Activated T-cell treated with anti-CD3 and anti-CD28 coated beads, Interleukin-2, amount 50 U/mL, for 48 hours (primary cell): ENCODE measurements at places on chromosomes 16 and 17.
A peak's percentile ranks its signal among the peaks of the same experiment; 100 is the strongest.

DNA sequence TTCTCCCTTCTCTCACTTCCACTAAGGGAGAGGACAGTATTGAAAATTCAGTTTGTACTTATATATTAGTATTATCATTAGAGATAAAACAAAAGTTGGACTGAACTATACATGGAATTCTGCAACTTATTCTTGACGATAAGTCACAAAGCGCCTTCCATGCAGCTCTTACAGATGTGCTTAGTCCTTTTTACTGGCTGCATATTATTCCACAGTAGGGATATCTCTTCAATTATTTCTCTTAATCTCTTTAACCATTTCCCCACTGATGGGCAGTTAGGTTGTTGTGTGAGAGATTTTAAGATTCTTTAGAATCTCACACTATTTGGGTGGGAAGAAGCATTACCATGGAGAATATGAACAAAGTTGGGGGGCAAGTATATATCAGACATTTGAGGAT is 32.0 kb downstream of the PMFBP1 start:
- no peak for DNase-seq

GRCh38 chr16:2295056-2295798 is 27.3 kb upstream of the RNPS1 start:
- DNase-seq: no peak

GRCh38 chr17:70086516-70086915 is 11.5 kb downstream of the KCNJ16 start:
- no peak for DNase-seq

DNA sequence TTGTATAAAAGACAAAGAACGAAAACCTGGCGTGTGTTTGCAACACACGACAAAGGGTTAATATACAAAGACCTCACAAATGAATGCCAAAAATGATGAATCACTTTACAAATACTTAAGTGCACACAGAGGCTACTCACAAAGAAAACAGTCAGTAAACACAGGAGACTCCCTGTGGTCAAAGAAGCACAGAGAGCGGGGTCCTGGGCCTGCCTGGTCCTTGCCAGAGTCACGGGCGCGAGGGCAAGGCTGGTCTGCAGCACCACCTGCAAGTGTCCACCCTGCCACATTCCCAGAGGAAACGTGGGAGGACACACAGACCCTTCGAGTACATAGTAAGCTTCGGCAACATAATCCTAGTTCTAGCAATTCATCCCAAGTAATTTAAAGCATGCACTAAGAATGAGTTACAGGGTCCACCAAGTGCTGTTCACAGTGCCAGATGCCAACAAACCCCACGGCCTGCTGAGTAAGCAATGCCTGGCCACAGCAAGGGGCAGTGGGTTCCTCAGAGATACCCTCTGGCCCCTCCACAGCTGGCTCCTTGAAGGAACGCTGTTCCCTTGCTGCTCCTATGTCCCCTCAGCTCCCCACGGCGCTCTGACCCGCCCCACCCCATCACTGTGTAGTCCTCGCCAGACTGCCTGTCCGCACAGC is 24.6 kb upstream of the FAAP100 start:
- DNase-seq: no peak

- DNase-seq: peak; percentile 83
These were observed at the start of gene PLCG2 for GRCh38 chr16:81778861-81779535. TSS of gene PLCG2 (plus strand) at chr16:81779291. CDS start at chr16:81785990, 6,699 bp downstream.

DNA sequence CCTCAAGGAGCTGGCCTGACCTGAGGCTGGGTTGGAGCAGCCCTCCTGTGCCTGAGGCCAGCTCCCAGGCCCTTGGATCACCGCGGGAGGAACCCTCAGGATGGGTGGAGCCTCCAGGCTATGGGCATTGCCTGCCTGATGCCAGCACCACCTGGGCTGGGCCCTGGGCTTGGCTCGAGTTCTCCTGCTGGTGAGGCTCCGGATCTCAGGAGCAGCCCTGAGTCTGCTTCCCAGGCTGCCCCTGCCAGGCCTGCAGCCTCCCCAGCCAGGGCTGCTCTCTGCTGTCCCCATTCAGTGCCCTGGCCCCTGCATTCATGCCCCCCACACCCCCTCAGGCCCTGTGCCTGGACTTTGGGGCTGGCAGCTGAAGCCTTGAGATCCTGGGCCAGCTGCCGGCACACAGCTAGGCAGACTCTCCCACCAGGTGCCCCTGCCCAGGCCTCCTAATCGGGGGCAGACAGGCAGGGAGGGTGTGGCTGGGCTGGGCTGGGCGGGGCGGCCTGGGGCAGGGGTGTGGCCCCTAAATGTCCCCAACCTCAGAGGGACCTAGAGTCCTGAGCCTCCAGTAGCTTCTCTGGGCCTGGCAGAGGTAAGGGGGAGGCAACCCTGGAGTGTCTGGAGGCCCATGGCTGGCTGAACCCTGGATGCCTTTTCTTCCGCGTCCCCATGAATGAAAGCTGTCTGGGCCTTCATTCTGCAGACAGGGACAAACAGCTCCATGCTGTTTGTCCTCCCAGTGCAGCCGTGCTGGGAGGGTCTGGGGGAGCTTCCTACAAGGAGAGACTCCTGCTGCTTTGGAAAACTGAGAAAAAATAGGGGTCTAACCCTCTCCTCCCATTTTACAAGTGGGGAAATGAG is 1.1 kb upstream of the PIGQ start:
- no peak for DNase-seq

DNA sequence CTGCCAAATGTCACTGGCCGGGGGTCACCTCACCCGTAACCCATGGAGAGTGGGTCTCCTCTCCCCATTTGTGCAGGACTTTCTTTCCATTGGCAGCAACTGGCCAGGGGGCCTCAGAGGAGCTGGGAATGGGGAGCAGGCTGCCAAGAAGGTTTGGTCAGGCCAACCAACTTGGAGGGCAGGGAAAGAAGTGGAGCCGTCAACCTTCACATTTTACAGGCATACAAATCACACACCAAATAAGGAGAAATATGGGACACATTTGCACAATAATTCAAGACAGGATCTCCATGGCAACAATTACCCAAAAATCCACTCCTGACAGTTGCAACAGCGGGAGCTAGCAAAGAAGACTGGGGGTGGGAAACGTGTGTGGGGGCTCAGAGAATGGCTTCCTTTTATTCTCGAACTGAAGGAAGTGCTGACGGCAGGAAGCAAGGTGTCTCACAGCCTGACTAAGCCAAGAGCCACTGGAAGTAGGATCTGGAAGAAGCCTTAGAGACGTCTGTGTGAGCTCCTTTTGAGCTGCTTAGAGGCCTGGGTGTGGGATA is 20.9 kb downstream of the RPRML start:
- no peak for DNase-seq

- DNase-seq: no peak
These were observed 15.0 kb downstream of the MRM1 start for GRCh38 chr17:36616061-36617029.

DNA sequence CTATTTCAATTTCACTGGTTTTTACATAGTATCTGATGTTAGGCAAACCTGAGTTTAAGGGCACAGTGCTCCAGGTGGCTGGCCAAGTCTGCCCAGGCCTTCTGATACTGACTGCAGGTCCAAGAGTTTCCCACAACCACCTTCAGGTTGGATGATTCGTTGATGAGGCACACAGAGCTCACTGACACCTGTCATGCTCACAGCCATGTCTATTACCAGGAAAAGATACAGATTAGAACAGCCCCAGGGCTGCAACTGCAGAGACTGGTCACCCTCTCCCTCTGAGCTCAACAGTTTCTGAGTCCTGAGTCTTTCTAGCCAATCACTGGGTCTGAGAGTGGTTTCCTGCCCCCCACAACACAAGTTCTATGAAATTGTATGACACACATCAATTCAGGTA is 37.2 kb downstream of the MEAK7 start:
- peak; percentile 20 for DNase-seq

DNA sequence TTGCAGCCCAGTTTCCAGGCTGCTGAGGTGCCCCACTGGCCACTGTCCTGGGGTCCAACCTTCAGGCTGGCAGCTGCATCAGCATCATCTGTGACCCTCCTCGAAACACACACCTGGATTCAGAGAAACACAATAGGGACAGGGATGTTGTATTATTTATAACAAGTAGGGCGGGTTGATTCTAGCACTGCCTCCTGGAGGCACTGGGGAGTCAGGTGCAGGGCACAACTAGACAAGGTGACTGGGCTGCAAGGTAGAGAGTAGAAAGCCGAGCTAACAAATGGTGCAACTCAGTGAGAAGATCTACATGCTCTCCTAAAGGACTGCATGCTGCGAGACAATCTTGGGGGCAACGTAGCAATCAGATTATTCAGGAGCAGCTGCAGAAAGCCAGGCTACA is 317.3 kb downstream of the SLC39A11 start:
- no peak for DNase-seq

GRCh38 chr16:77584205-77584859 is 138.0 kb upstream of the NUDT7 start:
- DNase-seq: peak; percentile 54

- no peak for DNase-seq
These were observed 38.0 kb upstream of the NOL11 start for GRCh38 chr17:67679721-67680120.

- no peak for DNase-seq
These were observed 362.8 kb downstream of the PMP22 start for GRCh38 chr17:14902297-14902696.

- peak; percentile 64 for DNase-seq
These were observed 605 bp downstream of the MRTFB start for GRCh38 chr16:14071576-14072271.

DNA sequence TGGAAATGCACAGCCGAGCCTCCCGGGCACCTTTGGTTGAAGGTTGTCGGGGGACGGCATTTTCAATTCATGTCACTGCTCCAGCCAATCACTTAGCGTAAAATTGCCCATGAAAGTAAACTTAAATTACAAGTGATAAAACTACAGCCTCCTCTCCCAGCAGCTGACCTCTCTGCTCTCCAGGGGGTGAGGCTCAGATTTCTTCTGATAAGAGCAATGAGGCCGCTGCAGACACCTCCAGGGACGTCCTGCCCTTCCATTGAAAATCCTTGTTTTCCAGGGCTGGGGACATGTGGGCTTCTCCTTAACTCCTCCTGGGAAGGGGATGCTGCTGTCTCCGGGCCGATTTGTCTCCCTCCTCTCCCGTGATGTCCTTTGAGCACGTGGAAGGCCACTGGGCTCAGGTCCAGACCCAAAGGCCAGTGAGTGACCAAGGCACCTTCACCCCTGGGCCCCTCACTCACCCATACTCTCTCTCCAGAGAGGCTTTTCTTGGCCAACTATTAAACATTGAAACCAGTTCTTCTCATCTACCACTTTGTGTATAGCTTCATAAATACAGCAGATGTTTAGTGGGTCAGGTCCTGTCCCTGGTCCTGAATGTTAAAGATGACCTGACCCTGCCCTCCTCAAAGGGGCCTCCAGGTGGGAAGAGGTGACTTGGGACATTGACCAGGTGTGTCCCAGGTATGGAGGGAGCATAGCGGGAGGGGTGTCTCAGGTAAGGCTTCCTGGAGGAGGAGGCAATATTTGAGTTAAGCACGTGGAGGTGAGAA is 52.3 kb downstream of the MGAT5B start:
- DNase-seq: no peak

DNA sequence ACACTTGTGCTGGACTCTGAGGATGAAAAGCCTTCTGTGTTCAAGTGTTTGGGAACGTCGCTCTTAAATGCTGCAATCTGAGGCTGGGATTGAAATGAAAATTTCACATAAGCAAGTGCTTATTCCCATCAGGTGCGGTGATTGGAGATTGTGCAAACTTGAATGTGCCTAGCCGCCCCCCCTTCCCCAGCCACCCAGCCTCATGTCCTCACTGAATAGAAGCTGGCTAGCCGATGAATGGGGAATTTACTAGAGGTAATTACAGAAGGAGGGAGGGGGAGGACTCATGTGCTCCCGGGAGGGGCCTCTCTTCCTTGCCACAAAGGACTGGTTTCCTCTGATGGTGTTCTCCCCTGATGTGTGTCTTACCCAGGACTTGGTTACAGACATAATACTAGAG is 544.8 kb upstream of the EEF2KMT start:
- DNase-seq: no peak

DNA sequence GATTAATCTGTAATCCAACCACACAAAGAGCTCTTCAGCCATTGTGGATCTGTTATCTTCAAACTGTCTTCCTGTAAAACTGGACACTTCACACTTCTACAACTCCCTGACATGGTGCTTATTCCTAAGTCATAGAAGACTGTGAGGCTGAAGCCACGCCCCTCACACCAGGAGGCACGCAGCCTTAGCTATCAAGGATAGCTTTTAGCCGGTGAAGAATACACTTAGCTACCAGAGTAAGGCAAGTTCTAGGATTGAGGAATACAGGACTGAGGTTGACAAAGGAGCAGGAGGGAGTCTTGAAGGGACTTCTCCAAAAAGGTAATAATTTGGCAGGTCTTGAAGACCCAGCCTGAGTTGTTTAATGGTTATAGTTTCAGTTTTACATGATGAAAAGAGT is 79.8 kb upstream of the GAS7 start:
- DNase-seq: no peak

GRCh38 chr16:58889516-58889915 is 155.4 kb upstream of the GOT2 start:
- no peak for DNase-seq

- DNase-seq: peak; percentile 77
These were observed 10.6 kb upstream of the NUDT16L1 start for GRCh38 chr16:4682616-4683254.

- no peak for DNase-seq
These were observed 47.4 kb downstream of the KSR1 start for GRCh38 chr17:27503611-27504010.

- DNase-seq: peak; percentile 50
These were observed 102.4 kb downstream of the CCT6B start for GRCh38 chr17:34858591-34859565.

- no peak for DNase-seq
These were observed 196.6 kb downstream of the ZNF423 start for GRCh38 chr16:49659356-49659755.

GRCh38 chr16:50372611-50373344 is 4.0 kb upstream of the BRD7 start:
- DNase-seq: no peak

GRCh38 chr17:66185862-66186261 is 6.1 kb downstream of the CEP112 start:
- DNase-seq: no peak

GRCh38 chr16:35562471-35562870 is 2103.1 kb downstream of the TP53TG3F start:
- no peak for DNase-seq

GRCh38 chr16:68660359-68660795 is 15.3 kb downstream of the CDH3 start:
- no peak for DNase-seq

GRCh38 chr16:15785386-15786059 is 71.3 kb downstream of the MYH11 start:
- DNase-seq: no peak

- DNase-seq: peak; percentile 90
These were observed 7.8 kb downstream of the SUPT4H1 start for GRCh38 chr17:58344047-58344790.

DNA sequence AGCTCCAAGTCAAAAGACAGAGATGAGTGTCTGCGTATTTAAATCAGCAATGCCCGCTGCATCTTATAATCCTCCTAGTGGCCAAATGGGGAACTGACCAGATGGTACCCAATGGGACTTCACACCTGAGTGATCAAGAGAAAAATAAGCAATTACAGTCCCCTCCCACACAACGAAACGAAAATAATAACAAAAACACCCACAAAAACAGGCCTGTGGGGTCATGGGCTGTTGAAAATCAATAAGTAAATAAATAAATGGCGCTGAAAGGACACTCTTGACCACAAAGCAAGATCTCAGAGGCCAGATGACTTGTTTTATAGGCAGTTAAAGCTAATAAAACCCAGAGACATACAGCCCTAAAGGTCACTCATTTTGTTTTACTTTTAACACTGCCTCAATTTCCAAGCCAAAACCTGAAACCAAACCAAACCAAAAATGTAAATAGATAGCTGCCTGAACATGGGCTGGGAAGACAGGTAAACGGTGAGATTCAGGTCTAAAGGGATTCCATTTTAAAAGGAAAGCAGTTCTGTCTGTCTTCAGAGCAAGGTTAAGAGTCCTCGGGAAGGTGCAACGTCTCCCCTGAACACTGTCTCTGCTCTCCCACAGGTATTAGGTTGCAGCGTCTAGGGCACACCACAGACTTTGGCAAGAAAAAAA is 1.3 kb downstream of the ZNF821 start:
- DNase-seq: peak; percentile 78
